ENCODE measurements at places on chromosomes 6 and 20.

GRCh38 chr6:63649269-63649668, 13.7 kb downstream of the PHF3 start:
- no peak for DNase-seq

GRCh38 chr6:112235956-112236355, 18.4 kb downstream of the LAMA4 start:
- DNase-seq = no peak

DNA sequence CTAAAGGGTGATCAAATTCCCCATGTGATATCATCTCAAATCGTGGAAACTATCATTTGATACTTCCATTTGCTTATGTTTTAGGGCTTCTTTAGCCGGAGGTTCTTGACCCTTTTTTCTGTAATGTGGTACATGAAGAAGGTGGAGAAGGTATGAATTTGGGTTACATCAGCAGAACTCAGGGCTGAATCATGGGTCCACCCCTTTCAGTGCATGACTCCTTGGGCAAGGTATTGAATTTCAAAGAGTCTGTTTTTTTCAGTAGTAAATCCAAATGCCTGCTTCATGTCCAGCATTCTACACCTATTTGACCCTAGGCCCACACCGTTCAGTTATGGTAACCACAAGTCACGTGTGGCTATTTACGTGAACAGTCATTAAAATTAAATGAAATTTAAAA, 30.6 kb upstream of the QKI start:
- no peak for DNase-seq

DNA sequence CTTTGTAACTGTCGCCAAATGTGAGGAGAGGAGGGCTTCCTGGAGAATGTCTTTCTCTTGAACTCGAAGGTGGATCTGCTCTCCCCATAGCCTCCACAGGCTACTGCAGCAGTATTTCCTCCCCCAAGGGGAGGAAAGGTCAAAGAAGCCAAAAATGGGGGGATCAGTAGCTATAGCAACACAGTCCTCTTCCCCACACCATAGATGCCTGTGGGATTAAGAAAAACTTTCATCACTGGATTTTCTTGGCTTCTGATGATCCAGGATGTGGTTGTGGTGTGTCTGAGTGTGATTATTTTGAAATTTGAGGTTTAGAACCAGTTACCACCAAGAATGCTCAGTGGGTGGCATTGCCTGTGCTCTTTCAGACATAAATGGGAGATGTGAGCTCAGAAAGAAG, 140.1 kb upstream of the SPACA1 start:
- DNase-seq = peak; percentile 45

GRCh38 chr6:71822625-71823024, 63.7 kb upstream of the RIMS1 start:
- DNase-seq = no peak

GRCh38 chr6:142635130-142635529, 309.8 kb downstream of the HIVEP2 start:
- no peak for DNase-seq

DNA sequence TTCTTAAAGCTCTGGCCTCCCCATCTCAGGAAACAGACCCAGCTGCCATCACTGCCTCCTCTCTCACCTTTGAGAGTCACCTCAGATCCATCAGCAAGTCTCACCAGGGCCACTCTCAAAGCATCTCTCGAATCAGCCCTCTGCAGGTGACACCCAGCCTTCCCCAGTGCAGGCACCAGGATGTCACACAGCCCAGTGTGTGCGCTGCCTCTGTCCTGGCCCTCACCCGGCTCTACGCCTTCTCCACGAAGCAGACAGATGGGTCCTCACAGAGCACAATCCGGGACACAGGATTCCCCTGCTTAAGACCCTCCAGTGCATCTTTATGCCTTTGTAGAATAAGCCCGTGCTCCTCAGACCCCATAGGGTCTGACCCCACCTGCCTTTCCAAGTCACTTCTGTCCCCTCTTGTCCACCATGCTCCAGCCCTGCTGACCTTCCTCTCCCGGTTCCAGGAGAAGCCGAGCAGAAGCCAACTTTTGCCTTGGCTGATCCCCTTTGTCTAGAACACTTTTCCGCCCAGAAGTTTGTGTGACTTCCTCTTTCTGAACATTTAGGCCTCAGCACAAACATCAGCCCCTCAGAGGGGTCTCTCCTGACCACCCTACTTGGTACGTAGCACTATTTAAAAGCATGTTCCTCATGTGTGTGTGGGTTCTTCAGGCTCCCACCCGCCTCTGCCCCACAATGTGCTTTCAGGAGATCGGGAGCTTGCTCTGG, 60.2 kb downstream of the PSMG4 start:
- no peak for DNase-seq

DNA sequence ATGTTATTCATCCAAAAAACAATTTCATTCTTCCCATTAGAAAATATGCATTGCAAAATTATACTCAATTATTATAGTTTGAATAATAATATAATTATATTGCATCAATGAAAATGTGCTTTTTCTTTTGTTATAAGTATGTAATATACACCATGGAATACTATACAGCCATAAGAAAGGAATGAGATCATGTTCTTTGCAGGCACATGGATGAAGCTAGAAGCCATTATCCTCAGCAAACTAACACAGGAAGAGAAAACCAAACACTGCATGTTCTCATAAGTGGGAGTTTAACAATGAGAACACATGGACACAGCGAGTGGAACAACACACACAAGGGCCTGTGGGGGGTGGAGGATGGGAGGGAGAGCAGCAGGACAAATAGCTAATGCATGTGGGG, 2.1 kb upstream of the NKAPL start:
- no peak for DNase-seq

- DNase-seq = no peak
These were observed 241.3 kb downstream of the KCNQ5 start for GRCh38 chr6:72863131-72863530.

GRCh38 chr20:56504373-56505005, 20.1 kb upstream of the FAM209A start:
- no peak for DNase-seq

DNA sequence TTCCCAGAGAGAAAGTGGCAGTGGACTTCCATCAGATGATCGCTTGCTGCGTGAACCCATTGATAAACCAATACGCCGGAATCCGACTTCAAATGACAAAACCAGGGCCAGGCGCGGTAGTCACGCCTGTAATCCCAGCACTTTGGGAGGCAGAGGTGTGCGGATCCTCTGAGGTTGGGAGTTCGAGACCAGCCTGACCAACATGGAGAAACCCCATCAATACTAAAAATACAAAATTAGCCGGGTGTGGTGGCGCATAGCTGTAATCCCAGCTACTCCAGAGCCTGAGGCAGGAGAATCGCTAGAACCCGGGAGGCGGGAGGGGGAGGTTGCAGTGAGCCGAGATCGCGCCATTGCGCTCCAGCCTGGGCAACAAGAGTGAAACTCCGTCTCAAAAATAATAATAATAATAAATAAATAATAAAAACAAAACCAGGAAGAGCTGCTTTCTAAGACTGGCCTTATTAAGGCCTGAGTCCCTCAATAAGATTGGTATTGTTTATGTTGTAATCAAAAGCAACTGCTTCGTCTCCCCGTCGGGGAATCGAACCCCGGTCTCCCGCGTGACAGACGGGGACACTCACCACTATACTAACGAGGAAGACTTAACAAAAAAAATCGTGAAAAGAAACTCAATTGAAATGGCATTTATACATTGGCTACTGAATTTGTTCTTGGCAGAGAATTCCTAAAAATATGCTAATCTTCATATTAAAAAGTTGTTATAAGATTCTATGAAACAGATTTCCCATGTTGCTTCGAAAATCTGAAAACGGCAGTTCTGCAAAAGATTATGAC, 110.2 kb upstream of the ZNF184 start:
- DNase-seq = no peak

- no peak for DNase-seq
These were observed 3.9 kb downstream of the LSM14B start for GRCh38 chr20:62126141-62126540.

- DNase-seq = no peak
These were observed 495.2 kb downstream of the PREX1 start for GRCh38 chr20:48332555-48332954.

DNA sequence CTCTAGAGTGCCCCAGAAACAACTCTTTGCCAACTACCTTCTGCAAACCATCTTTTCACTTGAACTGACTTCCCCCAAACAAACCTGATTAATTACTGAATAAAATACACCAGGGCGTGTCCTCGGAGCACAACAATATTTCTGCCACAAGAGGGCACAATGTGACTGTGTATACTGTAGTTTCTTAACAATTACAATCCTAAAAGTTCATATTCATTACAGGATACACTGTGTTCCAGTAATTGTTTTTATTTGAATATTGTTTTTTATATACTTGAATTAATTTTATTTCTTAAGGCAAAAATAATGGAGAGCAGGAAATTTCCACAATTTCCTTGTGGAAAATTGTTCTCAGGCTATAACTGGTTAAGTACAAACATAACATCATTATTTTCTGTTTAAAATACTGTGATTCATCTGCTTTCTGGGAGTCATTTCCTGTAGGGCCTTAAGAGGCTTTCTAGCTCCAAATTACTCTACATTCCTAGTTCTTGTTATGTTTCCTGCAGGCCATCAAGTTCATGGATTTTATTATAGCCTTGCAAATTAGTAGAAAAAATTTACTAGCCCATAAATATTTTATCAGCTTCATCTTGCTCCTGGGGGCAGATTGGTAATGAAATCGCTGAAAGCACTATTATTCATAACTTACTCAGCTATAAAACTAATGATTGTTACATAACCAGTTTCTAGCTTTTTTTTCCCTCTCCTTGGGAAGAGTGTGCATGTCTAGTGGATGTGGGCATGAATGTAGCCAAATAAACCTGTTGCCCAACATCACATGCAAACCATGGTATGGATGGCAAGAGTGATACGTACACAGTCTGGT, 51.9 kb upstream of the SLC22A16 start:
- peak; percentile 62 for DNase-seq

DNA sequence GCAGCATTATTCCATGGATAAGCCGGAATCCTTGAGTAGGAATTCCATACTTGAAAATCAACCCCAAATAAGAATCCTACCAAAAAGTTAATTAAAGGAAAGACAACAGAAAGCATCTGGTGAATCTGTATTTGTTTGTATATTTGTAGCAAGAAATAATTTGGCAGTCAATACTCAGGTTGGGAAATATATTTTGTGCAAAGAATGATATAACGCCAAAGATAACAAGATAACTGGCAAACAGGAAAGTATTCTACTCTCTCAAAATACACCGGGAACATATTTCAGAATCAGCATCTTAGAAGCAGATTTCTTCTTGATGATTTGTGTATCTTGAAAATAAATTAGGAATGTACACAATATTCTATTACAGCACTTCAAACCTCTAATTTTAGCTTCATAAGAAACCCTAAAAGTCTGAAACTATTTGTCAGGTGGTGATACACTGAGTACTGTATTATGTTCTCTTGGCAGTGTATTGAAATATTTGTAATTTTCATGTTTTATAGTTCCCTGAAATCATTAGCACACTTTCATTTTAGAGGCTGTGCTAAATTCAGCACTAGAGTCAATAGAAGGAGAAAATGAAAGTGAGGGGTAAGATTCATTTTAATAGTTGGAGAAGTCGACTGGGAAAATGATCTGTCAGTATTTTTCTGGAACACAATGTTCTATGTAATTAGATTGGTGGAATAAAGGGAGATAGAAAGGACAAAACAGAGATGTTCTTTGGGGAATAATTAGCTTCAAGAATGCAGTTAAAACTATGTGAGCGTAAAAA, 879.7 kb upstream of the GJE1 start:
- no peak for DNase-seq

GRCh38 chr6:9040718-9041117, 605.4 kb upstream of the SLC35B3 start:
- no peak for DNase-seq

- DNase-seq = no peak
These were observed 33.9 kb upstream of the TBC1D20 start for GRCh38 chr20:496126-496696.

GRCh38 chr6:45376310-45377042, 1.3 kb downstream of the SUPT3H start:
- no peak for DNase-seq

GRCh38 chr6:6771964-6772363, 183.4 kb downstream of the LY86 start:
- no peak for DNase-seq

Measured in HL-60 (cell line).